Activated T-helper 1 cell treated with anti-CD3 and anti-CD28 coated beads, Interleukin-2, amount 50 U/mL, for 16 hours (primary cell): ENCODE measurements at places on chromosomes 7 and 10.

- DNase-seq, result no peak
Observed at GRCh38 chr7:1809070-1809469, 139.0 kb downstream of the ELFN1 start.

DNA sequence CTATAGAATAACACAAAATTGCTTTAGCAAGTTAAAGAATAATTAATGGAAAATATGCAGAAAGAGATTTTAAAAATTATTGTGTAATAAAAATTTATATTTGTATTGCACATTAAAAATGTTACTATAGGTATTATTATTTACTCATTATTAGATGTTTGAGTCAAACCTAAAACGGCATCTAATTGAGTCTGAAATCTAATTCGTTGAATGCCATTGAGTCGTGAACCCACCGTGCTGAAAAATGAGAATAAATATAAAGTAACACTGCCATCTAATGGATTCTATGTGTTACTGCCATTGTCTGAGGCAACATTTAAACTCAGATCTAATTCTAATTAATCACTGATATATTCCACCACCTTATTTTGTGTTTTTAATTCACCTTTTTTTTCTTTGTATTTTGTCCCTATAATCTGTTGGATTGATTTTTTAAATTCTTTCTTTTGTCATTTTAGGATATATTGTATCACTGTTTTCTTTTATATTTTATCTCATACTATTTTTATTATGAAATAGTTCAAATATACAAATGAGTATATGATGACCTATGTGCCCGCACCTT, 62.2 kb downstream of the SAMD9 start:
- no peak for DNase-seq

DNA sequence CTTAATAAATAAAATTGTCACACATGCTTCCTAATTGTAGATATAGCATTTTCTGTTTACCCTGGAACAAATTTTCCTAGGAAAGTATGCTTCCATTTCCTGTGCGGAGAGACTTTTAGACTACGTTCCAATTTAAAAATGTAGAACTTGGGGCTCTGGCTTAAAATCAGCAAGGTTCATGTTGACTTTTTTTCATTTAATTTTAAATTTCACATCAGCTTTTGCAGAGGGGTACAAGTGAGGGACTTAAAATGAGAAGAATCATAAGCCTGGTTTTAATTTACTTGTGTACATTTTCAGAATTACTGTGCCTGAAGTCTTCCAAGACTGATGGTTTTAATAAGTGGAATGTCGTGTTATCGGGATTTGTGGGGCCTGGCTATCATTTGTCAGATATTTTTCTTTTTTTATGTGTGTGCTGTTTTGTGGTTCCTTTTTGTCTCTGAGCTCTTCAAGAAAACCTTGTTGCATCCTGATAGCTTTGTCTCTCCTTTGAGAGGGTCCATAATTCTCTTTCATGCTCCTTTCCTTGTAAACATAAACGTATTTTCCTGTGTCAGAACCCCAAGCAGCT, 8.8 kb upstream of the ATRNL1 start:
- DNase-seq, result no peak

GRCh38 chr10:89197473-89197872, 9.6 kb downstream of the CH25H start:
- no peak for DNase-seq

GRCh38 chr7:40694026-40694809, 559.4 kb downstream of the SUGCT start:
- no peak for DNase-seq

- no peak for DNase-seq
Observed at GRCh38 chr7:44727158-44727936, 21.3 kb upstream of the ZMIZ2 start.

DNA sequence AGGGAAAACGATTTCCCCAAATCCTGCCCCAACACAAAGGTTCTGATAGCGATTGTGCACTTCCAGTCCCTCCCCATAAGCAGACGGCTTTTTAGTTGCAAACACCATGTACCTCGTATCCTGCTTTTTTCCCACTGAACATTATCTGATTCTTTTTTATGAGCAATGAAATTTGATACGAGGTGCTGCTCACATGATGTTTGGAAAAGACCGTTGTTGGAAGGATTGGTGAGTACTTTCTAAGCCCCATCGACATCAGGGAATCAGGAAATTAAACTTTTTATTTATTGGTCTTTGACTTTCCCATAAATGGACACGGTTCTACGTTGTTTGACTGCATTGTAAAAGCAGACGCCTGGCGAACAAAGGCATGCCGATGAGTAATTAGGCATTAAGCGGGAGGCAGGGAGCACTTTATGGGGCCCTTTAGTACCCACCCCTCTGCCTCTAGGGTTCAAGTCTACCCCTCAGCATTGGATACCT, 49.4 kb downstream of the TEX36 start:
- no peak for DNase-seq

GRCh38 chr10:17425584-17426262, 28.7 kb downstream of the ST8SIA6 start:
- no peak for DNase-seq

DNA sequence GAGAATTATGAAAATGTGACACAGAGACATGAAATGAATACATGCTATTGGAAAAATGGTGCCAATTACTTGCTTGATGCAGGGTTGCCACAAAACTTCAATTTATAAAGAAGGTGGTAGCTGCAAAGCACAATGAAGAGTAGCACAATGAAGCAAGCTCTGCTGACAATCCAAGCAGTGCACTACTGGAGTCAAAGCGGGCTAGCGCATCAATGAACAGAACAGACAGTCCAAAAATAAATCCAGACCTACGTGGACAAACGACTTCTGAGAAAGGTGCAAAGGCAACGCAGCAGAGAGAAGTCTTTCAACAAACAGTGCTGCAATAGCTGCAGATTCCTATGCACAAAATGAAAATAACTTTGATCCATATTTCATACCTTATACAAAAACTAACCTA, 75.8 kb downstream of the LARP4B start:
- no peak for DNase-seq

- DNase-seq, result no peak
Observed at GRCh38 chr7:122068999-122069398, 75.0 kb downstream of the AASS start.

GRCh38 chr7:118289476-118289875, 65.0 kb downstream of the ANKRD7 start:
- DNase-seq, result no peak

- DNase-seq, result no peak
Observed at GRCh38 chr10:128751851-128752250, 625.6 kb upstream of the MKI67 start.

DNA sequence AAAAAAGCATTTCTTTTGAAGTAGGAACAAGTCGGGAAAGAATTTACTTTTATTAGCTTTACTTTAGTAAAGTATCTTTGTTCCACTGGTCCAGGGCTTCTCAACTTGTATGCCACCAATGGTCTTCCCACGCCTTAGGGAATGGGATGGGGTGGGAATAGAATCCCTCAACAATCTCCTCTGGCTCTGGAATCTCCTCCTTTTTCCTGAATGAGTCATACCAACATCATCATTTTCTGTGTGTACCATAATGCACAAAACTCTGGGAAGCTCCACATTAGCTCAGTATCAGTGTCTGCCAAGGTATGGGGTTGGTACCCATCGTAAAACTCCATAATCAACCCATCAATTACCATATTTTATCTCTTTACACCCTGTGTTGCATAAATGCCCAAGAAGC, 159.4 kb upstream of the BMPER start:
- no peak for DNase-seq

GRCh38 chr7:774161-775109, 47.4 kb upstream of the PRKAR1B start:
- peak; percentile 51 for DNase-seq

GRCh38 chr10:23505797-23506465, 67.1 kb downstream of the OTUD1 start:
- DNase-seq, result no peak

DNA sequence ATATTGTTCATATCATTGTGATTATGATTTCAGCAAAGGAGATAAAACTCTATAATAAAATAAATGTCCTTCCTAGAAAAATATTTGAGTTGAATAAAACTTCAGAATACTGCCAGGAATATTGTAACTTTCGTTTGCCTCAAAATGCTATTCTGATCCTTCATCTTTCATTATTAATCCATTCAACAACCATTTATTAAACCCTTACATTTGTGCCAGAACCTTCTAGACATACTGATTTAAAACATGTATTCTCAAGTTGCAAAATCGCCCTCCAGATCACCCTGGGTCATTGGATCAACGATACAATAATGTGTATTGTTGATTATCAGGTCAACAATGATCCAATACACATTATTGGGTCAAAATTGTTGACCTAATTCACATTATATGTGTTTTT, 759.8 kb downstream of the CNTNAP2 start:
- DNase-seq, result no peak

DNA sequence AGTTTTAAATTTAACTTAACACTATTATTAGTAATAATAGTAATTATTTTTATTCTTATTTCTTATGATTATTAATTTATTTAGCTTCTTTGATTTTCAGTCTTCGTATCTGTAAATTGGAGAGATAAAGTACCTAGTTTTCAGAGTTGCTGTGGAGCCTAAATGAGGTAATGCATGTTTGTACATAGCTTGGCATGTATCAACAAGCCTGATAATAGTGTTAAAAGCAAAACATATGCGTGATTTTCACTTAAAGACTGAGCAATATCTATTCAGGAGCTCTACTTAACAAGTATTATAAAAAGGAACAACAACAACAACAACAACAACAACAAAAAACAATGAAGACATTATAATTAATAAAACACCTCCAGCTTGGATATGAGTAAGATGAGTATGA, 12.4 kb downstream of the CALCR start:
- DNase-seq, result no peak

DNA sequence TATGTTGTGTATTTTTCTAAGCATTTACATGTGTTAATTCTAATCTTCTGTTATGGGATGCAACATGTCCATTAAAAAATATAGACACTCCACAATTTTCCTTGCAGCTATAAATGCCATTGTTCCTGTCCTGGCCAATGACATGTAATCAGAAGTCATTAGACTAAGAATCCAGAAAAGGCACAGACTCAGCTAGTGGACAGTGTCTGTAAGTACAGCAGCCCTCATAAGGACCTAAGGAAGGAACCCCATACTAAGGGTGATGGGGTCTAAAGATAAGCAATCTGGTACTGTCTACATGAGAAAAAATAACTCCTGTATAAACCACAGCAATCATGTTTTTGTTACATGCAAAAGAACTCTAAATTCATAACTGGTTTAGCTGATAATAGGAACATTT, 115.9 kb downstream of the GPR85 start:
- DNase-seq, result no peak

DNA sequence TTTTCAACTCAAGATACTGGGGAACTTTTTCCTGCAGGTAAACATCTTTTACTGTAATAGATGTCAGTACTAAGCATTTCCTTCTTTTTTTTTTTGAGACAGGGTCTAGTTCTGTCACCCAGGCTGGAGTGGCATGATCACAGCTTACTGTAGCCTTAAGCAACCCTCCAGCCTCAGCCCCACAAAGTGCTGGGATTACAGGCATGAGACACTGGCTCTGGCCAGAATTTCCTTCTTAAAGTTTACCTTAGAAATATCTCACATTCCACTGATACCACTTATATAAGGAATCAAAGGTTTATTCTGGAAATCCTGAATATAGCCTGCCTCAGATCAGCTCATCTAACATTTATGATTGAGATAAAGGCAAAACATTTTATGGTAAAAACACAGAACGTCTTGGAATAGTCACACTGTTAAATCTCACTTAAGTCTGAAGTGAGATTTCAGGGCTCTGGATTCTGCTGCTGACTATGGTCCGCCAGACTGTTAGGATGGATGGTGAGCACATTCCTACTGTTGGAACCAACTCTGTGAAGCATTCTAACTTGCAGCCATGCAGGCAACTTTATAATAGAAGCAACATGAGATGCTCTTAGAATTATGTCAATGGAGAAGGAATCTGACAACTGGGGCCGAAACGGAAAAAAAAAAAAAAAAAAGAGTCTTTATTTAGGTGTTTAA, 151.9 kb downstream of the ZMYND11 start:
- DNase-seq, result no peak

DNA sequence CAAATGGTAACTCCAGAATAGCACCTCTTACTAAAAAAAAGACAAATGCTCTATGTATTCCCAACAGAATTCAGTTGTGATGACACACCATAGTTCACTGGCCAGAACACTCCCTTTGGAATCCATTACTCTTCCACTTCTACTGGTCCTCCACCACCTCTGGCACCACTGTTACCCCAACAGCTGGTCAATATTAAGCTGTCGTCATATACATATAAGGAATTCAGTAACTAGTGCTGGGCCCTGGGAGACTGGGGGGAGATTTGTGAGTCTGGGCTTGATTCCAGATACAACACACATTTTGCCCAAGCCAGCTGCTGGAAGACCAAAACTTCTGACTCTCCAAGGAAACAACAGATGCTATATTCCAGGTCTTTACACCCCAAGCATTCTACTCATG, 26.0 kb upstream of the ITGA8 start:
- no peak for DNase-seq

DNA sequence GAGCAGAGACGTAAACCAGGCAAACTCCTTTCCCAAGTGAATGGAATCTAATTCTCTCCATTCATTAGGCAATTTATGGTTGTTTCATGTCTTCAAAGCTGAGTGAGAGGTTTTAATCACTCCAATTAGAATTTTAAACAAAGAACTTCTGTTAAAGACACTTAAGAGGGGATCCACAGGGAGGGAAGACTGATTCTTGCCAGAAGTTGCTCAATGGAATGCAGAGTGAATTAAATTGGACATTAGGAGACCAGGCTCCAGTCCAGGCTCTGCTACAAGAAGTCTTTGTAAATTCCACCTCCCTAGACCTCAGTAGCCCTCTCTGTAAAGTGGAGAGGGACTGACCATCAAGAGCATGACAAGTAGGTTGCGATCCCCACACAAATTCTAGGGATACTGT, 130.7 kb upstream of the TMEM72 start:
- DNase-seq, result no peak

DNA sequence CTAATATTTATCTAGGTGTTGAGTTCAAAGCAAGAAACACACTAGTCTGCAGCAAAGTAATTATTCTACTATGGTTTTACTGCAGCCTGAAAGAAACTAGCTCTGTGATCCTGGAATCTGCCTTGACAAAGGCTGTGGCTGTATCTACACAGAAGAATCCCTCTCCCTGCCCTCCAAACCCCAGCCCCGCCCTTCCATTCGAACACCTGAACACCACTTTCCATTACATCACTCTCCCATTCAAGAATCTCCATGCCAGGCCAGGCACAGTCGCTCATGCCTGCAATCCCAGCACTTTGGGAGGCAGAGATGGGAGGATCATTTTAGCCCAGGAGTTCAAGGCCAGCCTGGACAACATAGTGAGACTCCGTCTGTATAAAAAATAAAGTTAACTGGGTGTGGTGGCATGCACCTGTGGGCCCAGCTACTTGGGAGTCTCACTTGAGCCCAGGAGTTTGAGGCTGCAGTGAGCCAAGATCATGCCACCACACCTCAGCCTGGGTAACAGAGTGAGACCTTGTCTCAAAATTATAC, 23.3 kb downstream of the LRRC20 start:
- DNase-seq, result no peak

GRCh38 chr7:21141476-21141875, 286.4 kb upstream of the SP4 start:
- DNase-seq, result no peak
